Frontal cortex (tissue), 4 donors: ENCODE measurements at places on chromosomes 11 and 22.

DNA sequence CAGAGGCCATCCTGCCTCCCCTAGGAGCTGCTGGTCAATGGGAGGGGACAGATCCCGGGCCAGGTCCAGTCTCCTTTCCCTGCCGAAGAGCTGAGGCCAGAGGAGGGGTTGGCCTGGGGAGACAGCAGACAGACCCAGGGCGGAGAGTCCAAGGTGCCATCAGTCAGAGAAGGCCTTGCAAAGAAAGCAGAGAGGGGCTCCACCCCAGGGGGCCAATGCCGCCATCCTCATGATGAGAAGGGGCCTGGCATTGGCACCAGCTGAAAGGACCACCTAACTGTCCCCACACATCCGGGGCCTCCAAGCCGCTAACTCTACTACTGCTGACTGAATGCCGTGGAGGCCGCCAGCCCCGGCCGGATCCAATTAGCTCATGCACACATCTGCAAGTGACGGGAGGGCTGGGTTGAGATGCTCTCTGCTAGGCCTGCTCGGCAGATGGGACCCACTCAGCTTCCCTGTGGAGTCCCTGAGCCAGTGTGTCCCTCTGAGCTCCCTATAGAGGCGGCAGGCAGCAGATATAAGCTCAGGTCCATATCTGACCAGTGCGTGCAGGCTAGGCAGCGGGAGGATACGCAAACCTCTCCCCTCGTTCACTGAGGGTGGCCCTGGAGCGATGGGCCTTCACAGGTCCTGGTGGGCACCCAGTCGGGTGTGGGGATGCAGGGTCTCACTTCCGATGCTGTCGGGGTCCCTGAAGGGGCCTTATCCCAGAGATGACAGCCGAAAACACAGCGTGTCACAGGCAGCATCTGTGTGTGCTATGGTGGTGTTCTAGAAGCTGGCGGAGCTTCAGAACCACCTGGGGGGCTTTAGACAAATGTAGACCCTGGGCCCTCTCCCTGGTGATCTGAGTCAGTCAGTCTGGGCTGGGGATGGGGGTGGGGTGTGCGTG lies 183.9 kb downstream of the CTTN start:
- DNase-seq: no peak

DNA sequence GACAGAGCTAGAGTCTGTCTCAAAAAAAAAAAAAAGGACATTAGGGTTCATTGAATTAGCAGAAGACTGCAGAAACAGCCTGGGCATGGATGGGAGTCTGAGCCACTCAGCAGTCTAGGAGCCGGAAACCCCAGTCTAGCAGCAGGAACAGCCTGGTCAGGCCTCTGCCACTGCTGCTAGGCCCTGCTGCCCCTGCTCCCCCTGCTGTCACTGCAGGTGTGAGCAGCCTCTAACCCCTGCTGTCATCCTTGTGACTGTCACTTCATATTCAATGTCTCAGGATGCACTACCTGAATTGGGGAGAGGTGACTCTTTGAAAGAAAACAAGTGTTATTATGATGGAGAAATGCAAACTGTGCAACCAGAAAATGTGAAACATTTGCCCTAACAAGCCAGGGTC lies 7.0 kb upstream of the DDX17 start:
- no peak for DNase-seq

DNA sequence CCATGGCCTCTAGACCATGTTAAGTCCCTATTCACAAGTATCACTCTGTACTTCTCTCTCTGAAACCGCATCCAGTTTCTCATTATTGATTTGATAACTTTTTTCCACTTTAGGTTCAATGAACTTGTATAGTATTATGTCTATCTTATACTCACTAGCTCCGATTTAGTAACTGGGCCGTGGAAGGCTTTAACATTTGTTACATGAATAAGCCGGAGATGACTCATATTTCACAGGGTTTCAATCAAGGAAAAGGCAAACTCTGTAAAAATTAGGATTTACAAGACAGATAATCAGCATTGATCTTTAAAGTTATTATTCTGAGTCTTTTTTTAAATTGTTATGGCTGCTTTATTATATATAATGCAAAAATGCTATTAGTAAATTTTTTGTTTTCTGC lies 662.2 kb upstream of the CNTN5 start:
- DNase-seq: no peak

GRCh38 chr22:46150655-46151477 lies 540 bp downstream of the PPARA start:
- DNase-seq: no peak

DNA sequence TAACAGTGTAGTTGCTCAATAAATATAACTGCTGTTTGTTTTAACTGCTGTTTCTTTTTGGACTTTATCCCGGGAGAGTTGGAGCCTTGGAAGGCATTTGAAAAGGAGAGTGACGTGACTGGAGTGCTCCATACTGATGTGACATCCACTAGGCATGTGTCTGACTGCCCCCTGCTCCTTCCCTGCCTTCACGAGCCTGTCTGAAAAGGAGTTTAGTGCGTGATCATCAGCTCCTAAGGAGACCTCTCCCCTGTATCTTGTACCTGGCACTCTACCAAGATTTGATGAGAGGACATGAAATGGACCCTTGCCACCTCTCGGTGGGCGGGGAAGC lies 22.9 kb downstream of the ZBTB16 start:
- no peak for DNase-seq

DNA sequence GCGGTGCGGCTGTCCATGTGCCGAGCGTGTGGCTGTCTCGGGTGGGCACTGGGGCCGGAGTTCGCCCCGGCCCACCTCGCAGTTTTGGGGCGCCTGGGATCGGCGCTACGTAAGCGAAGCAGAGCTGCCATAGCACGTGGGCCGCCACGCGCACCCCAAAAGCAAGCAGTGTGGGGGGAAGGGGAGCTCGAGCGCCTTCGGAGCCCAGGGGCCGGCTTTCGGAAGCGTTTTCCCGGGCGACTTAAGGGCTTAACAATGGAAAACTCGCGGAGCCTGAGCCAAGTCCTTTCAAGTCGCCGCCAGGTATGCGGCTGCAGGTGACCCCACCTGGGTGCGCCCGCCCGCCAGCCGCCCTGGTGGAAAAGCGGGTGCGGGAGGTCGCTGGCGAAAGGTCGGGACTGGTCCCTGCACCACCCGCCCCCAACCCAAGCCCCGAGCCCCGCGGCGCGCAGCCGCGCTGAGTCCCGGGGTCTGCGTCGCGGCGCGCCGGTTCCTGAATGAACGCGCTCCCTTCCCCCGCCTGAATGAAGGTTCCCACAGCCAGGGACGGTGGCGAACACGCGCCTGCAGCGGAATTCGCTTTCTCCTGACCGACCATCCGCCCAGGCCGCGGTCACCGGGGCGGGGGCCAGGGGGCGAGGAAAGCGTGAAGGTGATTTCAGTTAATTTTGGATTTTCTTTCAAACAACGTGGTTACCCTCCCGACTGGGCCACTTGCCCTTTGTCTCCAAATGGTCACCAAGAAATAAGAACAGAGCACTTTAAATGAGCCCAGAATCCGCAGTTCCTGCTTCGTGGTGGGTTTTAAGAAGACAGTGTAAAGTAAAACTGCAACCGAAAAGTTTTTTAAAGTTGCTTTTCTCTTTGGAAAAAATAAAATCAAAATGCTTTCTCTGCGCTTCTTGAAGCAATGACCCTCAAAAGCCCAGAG lies 2.8 kb upstream of the CCND1 start:
- DNase-seq: no peak

DNA sequence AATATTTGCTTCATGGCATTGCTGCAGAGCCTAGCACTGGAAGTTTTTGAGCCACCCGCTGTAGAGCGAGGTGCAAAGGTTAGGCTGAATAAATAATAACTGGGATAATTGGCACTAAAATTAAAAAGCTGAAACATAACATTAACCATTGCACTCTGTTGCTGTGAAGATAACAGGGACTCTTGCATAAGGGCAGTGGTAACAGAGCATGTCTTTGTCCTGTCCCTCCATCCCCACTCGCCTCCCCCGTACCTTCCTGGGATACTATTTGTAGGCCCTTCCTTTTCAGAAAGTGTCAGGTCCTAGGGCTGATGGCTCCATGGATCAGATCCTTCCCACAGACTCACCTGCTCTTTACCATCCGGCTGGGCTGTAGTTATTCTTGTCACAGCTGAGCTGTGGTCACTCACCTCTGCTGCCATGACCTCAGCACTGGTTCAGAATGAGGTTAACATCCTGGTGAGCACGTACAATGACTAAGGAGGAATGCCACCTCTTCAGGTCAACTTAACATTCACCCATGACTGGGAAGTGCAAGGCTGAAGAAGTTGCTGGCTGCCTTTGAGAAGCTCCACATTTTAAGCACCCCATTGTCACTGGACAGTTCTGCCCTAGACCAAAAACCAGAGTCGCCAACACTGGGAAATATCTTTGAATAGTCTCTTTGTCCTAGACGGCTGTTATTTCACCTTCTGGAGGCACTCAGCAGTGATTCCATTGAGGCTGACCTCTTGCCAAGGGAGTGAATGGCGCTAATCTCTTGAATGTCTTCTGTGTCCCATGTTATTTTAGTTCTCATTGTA lies 103.2 kb upstream of the KIRREL3 start:
- no peak for DNase-seq

GRCh38 chr11:68146010-68146540 lies 24.9 kb upstream of the CHKA start:
- peak; percentile 50 for DNase-seq

DNA sequence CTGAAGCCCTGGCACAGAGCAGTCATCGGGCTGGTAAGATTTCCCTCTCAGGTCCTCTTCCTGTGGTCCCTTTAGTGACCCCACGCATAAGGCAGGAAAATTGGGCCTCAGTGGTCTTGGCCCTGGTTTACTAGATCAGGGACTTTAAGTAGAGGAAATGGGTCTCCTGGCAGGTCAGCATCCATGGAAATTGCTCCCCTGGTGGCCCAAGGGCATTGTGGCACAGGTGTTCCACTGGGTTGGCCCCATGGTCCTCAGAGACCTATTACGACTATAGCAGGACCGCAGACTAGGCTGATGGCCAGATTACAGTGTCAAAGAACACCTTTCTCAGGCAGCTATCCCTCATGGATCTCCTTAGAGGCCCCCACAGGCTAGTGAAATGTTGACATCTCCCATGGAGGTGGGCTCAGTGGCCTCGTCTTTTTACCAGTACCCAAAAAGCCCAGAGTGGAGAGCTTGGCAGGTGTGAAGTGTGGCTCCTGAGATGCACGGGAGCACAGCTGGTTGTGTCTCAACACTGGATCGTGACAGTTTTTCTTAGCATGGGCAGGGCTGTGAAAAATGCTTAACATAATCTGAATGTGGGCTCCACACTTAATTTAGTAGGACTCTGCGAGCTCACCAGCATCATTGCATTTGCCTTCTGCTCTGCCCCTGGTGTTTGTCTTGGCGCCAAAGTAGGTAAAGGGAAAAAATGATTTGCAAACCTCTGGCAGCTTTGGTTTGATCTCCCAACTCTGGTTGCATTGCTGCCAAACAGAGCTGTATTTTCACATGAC lies 74.2 kb downstream of the ZBTB16 start:
- no peak for DNase-seq

DNA sequence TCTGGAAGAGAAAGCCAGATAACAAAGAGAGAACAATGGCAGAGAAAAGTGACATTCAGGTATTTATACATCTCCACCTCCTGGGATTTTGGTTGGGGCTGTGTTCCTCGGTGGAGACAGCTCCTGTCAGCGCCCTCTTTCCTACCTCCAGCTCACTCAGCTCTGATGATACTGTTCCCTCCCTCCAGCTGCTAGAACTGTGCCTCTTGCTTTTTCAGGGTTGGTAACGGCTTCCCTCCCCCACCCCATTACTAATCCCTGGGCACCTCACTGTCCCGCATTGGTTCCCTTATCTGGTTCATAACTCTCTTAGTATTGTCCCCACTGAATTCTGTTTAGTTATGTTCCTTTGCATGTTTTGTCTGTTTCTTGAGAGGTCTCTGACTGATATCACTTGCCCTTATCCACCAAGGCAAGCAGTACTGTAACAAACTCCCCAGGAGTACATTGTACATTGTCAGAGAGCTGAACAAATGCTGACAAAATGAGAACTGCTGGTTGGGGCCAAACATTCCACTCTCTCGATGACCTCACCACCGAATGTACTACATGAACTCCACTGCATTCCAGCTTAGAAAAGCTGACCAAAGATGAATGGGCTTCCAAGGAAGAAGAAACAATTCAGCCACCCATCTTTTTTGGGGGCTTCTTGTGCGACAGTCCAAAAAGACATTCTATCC lies 5.7 kb upstream of the FBXO3 start:
- DNase-seq: no peak

GRCh38 chr22:36068776-36069344 lies 40.2 kb upstream of the RBFOX2 start:
- DNase-seq: no peak

DNA sequence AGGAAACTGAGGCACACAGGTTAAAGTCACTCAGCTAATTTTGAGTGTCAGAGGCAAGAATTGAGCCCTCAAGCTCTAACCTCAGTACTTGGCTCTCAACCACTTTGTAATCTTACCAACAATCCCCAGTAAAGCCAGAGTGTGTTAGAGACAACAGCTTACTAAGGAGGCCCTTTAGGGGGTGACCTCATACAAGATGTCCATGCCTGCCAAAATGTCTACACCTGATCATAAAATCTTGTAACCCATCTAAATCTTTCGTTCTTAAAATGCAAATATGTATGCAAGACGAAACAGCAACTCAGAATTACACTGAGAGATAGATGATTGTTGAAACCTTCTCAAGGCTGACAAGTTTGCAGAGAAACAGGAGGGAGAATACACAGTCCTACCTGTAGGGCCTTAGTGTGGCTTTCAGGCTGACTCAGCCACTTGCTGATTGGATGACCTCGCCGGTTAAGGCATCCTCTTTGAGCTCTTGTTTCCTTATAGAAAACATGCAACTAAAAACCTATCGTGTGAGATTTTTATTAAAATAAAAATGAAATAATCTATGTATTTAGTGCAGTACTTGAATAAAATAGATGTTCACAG lies 143.2 kb downstream of the OPCML start:
- no peak for DNase-seq

DNA sequence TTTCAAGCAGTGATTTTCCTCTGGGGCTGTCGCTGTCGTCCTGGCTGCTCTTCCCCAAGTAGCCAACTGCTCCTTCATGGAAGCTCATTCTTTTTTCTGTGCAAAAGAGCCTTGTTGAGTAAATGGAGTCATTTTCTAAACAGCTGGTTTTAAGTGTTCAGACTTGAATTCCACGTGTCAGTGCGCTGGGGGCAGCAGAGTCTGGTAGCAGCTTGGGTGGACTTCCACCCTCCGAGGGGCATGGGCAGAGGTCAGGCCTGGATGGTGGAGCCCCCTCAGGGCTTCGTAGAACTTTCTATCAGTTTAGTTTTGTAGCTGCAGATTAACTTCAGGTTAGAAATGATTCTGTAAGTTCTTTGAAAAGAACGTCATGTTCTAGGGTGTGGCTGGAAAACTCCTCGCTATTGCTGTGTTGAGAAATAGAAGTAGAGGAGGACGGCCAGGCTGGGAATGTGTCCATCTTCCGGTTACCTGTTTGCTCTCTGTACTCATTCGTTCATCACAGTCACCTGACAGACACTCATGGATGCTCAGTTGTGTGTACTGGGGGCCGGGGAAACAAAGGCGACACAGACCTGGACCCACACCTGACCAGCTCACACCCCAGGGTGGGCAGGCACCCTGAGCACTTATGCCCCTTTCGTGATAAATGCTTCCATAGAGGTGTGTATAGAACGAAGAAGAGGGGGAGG lies 270.7 kb downstream of the TBC1D22A start:
- no peak for DNase-seq
